Mesenteric fat pad (tissue), 1 donor: ENCODE measurements at places on chromosomes 16 and 17. TPM values are rescaled to one million over a fixed set of nuclear protein-coding genes. Genes with fewer than 3 reads are reported as not detected.

KCNJ18 gene
- not detected for total RNA-seq

GLYR1 gene
- total RNA-seq: 86.6 TPM

SPN gene
- total RNA-seq: 2.9 TPM

RNF112 gene
- total RNA-seq: 3.9 TPM

TBC1D26 gene
- not detected for total RNA-seq

DNA sequence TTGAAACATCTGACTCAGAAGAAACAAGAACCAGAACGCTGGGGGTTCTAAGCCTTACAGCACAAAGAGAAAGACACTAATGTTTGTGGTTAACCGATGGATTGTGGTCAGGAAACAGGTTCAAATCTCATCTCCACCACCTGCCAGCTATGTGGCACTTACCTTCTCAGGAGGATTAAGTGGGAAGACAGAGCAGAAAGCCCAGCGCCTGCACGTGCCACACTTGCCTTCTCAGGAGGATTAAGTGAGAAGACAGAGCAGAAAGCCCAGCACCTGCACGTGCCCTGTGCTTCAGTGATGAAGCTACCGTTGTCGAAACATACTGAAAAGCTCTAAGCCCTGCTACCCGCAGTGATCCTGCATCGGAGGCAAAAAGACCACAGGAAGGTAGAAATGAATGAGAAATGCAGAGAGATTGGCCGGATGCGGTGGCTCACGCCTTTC, 90.6 kb downstream of the NXN start:
- no peak for DNase-seq

GRCh38 chr17:61496174-61496956, 44.1 kb downstream of the TBX4 start:
- no peak for DNase-seq

GRCh38 chr16:66447491-66447890, 20.4 kb downstream of the BEAN1 start:
- DNase-seq: peak; percentile 47

DNA sequence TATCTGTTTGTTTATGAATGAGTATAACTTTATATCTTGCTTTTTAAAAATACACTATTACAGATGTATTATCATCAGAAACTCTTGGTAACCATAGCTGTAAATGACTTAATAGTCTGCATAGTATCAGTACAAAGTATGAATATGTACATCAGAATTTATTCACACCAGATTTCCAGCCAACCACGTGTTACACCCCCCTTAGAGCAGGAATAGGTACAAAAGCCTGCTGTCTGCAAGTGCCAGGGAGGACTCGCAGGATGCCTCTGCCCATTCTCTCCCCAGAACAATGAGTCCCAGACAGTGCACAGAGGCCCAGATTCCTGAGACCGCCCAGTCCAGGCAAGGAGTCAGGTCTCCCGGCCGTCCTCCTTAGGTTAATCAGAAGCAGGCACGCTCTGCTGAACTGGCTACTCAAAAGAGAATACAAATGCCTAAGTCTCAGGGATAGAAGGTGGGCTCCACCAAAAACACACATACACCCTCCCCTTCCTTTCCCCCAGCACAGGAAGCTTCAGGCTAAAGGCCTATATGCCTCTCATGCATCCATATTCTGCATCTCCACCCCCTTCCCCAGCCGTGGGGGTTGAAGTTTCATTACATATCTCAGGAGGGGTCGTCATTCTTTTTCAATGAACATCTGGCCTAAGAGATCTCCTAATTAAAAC, 159.1 kb upstream of the CDH11 start:
- no peak for DNase-seq

- DNase-seq: no peak
Observed at GRCh38 chr17:74520016-74520434, 11.2 kb downstream of the CD300LB start.

DNA sequence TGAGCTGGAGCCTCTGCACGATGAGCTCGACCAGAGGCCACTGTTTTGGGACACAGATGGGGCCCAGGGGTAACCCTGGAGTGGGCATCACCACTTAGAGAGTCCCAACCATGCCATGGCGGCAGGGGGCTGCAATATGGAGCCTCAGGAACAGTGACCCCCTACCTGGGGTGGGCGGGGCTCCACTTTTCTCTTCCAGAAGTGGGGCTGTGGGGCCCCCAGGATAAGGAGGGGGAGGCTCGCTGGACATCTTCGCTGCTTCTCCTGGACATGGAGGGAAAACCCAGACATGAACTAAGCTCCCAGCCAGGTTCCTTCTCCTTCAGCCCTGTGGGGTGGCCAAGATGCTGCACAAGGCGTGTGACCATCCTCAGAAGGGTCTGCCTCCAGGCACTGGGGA, 24.7 kb downstream of the CDIP1 start:
- DNase-seq: no peak

- DNase-seq: no peak
Observed at GRCh38 chr17:74704544-74704943, 8.2 kb downstream of the CD300LF start.

DNA sequence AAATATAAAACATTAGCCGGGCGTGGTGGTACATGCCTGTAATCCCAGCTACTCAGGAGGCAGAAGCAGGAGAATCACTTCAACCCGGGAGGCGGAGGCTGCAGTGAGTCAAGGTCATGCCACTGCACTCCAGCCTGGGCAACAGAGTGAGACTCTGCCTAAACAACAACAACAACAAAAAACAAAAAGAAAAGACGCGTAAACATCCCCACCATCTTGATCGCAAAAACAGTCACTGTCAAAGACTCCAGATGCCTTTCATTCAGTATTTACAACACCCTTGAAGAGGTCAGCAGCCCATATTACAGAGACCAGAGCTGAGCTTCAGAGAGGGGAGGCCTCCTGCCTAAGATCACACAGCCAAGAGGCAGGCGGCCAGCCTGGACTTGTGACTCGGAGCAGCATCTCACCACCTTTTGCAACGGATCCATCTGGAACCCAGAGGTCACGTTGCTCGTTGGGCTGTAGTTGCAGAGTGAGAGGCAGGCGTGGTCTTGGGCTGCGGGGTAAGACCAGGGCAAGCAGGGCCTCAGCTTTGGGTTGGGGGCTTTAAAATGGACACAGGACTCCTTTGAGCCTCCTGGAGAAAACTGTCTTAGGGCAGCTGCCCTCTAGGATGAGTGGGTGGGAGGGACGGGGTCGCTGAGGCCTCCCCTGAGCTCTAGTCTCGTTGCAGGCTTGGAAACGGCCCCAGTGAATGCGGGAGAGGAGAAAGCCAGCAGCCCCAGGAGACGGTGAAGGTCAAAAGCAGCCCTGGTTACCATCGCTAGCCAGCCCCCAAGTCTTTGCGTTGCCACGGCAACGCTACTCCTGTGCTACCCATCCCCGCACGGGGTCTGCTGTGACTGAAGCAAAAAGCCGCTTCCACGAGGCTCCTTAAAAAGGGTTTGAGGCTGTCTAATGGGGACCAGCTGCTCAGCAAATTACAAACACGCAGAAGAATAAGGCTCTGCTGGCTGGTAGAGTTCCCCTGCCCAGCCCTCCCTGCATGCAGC, 26.1 kb downstream of the LGALS3BP start:
- no peak for DNase-seq

DNA sequence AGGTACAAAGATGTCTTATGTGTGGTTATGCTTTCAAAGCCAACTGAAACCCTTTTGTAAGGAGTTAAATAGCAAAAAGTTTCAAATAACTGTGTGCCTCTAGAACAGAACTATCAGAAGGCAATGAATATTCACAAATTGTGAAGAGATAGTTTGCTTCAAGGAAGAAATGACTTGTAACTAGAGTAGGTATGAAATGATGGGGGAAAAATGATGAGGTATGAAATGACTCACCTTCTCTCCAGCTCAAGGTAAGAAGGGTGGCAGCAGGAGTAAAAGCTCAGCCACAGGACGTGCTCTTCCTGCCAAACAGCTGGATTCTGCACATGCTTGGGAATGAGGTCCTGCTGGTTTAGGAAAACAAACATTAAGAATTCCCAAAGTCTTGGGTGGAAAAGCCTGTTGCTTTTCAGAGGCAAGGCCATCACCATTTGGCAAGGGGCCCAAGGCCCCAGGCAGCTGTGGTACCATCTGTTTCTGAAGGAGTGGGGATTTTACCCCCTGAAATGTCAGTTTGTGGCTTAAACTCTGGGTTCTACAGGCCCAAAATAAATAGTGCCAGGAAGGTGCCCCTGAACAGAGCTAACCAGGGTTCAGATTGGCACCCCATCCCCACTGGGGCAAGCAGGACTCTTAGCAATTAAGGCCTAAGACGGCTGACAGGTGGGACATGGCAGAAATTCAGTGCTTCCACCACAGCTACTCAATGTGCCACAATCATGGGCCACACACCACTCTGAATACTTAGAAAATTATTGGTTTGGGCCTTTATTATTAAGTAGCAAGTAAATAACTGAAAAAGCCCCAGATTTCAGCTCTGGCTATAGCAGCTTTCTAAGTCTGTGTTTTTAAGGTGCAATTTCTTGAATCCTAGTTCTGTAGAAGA, 13.3 kb downstream of the HERPUD1 start:
- DNase-seq: no peak

DNA sequence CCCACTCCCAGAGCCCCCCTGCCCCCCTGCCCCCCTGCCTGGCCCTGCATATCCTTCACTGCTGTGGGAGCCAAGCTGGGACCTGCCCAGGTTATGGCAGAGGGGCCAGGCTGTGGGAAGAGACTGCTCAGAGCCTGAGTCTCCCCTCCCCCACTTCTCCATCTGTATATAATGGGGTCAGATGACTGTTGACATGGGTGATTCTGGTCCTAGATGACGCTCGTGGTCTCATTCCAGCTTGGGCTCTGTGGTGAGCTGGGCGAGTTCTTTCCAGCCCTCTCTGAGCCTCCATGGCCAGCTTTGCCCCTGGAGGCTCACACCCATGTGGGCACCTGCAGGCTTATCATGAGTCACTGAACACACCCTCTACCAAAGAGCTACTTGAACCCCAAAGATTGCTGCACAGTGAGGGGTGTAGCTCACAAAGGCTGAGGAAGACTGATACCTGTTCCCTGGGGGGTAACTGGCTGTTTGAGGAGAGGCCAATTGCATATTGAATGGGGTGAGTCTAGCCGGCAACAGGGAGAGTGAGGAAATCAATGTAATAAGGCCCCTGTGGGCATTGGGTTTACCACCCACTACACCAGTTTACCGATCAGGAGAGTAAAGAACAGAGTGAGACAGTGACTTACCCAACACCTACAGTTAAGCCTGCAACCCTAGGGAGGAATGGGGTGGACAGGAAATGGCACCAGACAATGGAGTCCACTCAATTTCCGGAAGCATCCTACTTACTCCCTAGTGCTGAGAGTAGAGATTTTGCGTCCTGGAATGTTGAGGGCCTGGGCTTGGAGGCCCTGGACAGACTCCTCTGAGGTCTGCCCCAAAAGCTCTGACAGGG, 4.2 kb upstream of the SREBF1 start:
- no peak for DNase-seq

DNA sequence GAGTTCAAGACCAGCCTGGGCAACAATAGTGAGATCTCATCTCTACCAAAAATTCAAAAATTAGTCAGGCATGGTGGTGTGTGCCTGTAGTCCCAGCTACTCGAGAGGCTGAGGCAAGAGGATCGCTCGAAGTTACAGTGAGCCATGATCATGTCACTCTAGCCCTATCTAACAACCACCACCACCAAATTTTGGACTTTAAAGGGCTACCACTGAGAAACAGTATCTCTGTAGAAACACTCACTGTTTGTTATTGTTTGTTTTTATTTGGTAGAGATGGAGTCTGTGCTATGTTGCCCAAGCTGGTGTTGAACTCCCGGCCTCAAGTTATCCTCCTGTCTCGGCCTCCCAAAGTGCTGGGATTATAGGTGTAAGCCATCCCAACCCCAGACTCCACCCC, 1.3 kb upstream of the UBALD2 start:
- no peak for DNase-seq

DNA sequence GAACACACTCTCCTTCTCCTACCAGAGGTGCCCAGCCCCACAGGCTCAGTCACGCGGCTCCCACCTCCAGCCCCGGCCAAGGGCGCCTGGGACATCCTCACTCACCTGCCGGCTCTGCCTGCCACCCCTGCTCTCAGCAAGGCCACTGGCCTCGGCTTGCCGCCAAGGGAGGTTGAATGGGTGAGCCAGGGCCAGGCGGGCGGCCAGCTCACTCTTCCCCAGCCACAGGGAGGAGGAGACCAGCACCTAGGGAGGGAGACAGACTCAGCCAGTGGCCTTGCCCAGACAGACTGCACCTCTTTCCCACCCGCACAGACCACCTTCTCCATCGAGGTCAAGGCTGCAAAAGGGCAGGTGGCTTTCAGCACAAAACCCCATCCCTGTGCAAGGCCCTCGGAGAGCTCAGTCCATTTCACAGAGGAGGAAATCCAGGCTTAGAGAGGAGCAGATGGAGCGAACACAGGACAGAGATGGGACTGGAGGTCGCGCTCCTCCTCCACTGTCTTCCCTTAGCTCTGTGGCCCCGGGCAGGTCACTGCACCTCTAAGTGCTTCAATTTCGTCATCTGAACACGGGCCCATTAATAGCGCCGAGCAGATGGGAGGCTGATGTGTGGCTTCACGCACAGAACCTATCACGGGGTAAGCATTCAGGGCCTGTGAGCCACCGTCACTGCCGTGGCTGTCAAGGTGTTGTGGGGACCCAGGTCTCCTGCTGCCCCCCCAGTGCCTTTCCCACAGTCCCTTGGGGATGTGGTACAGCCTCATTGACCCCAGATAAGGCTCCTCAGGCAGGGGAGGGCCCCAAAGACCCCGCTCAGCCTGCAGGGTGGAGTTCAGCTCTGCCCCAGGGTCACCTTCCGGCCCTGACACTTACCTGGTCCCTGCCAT, 56.1 kb downstream of the RMI2 start:
- no peak for DNase-seq

GRCh38 chr17:1060991-1061390, 64.1 kb downstream of the TIMM22 start:
- no peak for DNase-seq

DNA sequence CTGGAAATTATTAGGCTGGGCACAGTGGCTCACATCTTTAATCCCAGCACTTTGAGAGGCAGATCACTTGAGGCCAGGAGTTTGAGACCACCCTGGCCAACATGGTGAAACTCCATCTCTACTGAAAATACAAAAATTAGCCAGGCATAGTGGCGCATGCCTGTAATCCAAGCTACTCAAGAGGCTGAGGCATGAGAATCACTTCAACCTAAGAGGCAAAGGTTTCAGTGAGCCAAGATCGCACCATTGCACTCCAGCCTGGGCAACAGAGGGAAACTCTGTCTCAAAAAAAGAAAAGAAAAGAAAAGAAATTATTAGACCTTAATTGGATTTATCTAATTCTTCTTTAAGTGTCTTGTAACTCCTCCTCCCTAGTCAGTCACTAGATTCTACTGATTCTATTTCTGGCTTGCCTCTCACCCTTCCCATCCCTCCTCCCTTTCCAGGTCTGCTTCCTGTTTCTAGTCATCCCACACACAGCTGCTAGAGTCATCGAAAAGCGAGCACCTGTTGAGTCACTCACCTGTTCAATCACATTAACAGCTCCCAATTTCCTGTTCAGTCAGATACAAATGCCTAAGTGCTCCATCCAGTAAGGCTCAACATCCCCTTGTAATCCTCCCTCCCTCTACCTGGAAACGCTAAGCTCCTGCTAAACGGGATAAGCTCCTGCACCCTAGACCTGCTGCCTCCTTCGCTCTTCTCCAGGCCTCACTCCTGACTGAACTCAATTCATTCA, 34.6 kb downstream of the ERN1 start:
- no peak for DNase-seq
